Activated T-cell treated with anti-CD3 and anti-CD28 coated beads, Interleukin-2, amount 50 U/mL, for 48 hours (primary cell): ENCODE measurements at places on chromosomes 2 and 18.

DNA sequence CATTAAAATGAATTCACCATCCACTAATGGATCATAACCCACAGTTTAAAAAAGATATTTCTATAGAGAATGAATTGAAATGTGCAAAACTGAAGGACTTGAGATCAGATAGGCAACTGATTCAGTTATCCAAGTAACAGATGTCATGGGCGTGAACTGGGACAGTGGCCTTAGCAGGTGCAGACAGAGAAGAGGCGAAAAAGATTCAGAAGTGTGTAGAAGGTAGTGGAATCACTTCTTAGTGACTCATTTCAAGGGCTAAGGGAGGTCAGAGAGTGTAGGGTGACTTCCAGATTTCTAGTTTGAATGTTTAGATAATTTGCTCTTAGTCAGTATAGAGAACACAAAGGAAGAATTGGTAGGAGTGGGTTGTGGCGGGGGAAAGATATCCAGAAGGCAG is 79.7 kb downstream of the EHBP1 start:
- no peak for DNase-seq

GRCh38 chr2:74585406-74586185 is 31.1 kb downstream of the DOK1 start:
- DNase-seq, result no peak

GRCh38 chr2:9991829-9992273 is 40.4 kb downstream of the GRHL1 start:
- no peak for DNase-seq

DNA sequence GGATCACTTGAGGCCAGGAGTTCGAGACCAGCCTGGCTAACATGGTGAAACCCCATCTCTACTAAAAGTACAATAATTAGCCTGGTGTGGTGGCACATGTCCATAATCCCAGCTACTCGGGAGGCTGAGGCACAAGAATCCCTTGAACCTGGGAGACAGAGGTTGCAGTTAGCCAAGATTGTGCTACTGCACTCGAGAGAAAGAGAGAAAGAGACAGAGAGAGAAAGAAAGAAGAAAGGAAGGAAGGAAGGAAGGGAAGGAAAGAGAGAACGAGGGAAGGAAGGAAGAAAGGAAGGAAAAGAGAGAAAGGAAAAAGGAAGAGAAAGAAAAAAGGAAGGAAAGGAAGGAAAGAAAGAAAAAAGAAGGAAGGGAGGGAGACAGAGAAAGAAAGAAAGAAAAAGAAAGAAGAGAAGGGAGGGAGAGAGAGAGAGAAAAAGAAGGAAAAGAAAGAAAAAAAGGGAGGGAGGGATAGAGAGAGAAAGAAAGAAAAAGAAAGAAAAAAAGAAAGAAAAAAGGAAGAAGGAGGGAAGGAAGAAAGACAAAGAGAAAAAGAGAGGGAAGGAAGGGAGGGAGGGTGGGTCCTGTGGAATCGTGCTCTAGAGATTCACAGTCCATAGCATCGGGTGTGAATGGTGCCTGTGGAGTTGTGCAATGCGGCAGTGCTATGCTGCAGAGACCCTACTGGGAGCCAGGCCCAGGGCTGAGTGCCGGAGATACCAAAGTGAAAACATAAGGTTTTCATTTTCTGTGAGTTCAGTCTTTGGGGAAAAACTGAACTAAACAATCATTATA is 4.6 kb upstream of the SDC1 start:
- DNase-seq, result no peak

GRCh38 chr18:12884406-12885323 is 628 bp upstream of the PTPN2 start:
- no peak for DNase-seq

DNA sequence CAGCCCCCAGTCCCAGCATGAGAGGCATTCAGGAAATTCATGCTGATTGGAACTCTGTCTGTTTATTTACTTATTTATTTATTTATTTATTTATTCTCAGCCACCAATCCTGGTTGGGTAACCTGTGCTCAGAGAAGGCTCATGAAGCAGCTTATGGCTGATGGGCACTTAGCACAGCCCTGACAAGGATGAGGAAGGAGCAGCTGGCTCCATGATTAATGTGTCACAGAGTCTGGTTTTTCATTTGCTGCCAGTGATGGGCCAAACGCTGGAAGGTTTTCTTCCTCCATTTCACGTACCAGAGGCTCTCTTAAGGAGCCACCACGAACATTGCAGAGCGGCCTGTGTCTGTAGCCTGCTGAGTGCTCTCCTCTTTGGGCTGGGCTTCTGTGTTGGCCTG is 28.3 kb upstream of the KCNS3 start:
- DNase-seq, result no peak

DNA sequence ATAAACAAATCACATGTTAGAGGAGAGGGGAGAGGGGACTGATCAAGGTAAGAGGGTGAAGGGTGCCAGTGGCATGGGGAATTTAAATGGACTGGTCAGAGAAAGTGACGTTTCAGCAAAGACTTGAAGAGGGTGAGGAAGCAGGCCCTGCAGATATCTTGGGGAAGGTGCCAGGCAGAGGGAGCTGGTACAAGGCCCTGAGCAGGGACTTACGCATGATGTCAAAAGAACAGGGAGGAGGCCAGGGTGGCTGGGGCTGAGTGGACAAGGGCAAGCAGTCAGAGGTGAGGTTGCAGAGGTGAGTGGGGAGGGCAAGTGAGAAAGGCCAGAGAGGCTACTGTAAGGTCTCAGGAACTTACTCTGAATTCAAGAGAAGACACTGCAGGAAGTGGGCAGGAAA is 53.3 kb upstream of the RMP24 start:
- no peak for DNase-seq

DNA sequence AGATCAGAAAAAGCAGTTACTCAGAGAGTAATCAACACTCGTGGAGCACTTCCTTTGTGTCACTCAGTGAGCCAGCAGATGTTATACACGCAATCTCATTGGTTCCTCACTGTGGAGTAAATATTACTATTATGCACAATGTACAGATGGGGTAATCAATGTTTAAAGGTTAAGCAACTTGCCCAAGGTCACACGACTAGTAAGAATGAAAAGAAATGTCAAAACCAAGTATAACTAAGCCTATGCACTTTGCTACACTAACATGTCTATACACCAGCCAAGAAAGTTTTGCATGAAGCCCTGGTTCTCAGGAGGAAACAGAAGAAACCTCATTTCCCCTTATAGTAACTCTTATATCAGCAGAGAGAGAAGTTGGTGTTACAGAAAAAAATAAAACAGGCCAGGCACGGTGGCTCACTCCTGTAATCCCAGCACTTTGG is 5.4 kb downstream of the METTL21A start:
- DNase-seq, result no peak
